GOT3 (cell line): ENCODE measurements at places on chromosomes 16 and 17.

GRCh38 chr17:57814421-57814820, 35.4 kb downstream of the MRPS23 start:
- no peak for DNase-seq

DNA sequence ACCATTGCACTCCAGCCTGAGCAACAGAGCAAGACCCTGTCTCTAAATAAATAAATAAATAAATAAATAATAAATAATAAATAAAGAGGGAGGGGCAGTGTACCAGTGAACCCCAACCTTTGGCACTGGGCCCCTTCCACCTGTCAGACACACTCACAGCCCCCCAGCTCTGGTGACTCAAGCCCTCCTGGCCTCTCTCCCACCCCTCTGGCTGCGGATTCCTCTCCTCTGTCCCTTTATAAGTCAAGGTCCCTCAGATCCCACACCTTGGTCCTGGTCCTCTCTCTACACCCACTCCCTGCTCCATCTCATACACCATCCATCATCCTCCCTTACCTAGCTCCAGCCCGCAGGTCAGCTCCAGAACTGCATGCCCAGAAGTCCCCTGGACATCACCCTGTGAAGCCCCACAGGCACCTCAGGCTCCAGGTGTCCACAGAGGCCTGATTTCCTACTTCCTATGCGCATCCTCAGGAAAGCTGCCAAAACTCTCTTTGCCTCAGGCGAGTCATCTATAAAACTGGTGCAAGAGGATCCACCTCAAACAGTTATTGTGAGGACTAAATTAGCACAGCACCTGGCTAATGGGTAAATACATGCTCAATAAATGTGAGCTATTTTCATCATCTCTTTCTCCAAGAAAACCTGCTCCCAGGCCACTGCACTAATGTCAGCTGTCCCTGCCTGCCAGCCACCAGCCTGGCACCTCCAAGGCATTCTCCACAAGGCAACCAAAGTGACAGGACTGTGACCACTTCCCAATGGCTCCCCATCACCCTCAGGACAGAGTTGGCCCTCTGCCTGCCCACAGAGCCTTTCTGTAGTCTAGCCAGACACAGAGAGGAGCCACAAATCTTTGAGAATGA, 46.8 kb downstream of the BEAN1 start:
- DNase-seq = no peak

DNA sequence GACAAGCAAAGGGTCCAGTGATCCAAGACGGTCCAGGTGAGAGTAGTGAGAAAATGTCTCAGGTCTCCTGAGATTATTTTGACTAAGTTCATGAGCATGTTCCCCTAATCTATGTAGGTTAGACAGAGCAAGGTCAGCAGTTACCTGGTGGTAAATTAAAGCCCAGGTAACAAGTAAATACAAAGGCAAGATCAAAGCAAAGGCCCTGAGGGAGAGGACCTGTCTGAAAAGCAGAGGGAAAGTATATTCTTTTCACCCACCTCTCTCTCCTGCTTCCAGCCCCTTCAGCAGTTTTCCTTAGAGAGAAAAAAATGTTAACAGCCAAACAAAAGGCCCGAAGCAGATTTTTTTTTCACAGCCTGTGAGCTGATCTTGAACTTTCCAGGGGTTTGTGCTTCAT, 302.7 kb downstream of the MAP2K6 start:
- no peak for DNase-seq

DNA sequence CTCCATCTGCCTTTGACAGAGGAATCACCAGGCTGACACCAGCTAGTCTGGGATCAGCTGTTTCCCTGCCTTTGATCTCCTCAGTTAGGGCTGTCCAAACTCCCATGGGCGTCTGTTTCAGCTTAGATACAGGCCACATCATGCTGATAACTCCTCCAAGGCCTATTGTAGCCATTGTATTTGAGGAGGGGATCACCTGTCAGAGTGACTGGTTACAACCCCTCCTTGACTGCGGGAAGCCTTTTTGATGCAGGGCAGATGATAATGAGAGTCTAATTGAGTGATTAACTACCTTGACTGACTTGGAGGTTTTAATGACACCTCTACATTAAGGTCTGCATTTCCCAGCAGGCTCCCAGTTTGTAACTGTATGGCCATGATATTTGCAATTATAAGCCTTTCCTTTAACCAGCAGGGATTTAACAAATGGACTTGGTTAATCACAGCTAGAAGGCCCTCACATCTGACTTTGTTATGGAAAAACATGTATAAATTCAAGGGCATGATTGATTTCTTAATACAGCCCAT, 863.5 kb downstream of the KCNJ2 start:
- DNase-seq = no peak

GRCh38 chr17:63997341-63998048, 656 bp upstream of the PRR29 start:
- DNase-seq = no peak

- DNase-seq = peak; percentile 70
Measured at GRCh38 chr17:50289991-50290702, 15.9 kb downstream of the TMEM92 start.
